Thoracic aorta (tissue), 2 donors: ENCODE measurements at places on chromosomes 7 and 10.

DNA sequence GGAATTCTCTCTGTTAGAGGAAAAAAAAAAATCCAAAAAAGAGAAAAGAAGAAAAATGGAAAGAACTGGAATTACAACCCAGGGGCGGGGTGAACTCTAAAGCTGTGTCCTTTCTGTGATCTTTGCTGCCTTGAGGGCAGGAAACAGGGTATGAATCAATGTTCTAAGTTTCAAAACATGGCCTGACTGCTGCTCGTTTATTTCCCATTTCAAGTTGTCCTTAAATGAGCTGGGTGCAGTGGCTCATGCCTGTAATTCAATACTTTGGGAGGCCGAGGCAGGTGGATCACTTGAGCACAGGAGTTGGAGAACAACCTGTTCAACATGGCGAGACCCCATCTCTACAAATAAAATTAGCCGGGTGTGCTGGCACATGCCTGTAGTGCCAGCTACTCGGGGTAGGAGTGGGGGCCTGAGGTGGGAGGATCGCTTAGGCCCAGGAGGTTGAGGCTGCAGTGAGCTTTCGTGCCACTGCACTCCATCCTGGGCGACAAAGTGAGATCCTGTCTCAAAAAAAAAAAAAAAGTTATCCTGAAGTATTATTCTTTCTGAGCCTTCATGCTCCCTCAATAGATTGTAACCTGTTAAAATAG, 24.7 kb upstream of the TFAM start:
- DNase-seq, result no peak

DNA sequence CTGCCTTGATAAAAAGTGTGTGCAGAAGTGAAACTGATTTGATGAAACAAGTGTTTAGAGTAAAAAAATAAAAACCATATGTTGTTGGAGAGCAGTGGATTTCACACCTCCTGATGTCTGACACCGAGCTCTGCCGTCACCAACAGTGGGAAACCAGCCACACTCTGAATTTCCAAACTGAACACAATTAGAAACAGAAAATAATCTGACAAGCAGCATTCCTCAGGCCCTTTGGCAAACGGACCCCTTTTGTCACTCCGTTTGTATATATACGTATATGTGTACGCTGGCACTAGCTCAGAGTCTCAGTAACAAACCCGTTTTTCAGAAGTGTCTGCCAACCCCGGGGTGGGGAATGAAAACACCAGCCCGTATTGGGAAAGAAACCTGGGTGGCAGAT, 32.4 kb downstream of the TACC2 start:
- DNase-seq, result no peak

- peak; percentile 6 for DNase-seq
Measured at GRCh38 chr10:88880282-88881076, 434 bp downstream of the STAMBPL1 start.

DNA sequence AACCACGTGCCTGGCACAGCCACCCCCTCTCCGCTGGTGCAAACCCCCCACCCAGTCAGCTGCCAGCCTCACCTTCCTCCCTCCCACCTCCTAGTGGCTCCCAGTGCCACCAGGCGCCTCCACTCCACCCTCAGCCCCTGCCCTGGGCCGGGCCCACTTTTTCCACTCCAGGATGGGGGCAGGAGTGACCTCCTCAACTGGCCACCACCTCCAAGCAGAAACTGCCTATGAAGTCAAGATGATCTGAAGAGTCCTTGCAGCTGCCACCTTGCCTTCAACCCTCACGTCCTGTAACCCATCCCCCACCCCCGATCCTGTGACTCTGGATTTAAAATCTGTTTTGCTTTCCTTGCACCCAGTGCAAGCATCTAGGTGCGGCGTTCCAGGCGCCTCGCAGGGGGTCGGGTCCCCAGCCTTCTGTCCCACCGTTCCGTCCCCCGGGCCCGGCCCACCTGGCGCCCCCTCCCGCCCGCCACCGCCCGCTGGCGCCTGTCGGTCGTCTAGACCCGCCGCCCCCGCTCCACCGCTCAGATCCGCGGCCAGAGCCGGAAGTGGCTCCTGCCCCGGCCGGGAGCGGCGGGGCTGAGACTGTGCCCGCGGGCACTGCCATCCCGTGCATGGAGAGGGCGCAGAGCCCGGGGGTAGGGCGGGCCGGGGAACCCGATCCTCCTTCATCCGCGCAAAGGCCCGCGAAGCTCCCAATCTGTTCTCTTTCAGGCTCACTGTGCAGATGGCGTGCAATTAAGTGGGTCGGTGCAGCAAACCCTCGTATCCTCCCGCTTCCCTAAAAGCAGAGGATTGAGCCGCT, 51.2 kb upstream of the GTF2I start:
- no peak for DNase-seq

DNA sequence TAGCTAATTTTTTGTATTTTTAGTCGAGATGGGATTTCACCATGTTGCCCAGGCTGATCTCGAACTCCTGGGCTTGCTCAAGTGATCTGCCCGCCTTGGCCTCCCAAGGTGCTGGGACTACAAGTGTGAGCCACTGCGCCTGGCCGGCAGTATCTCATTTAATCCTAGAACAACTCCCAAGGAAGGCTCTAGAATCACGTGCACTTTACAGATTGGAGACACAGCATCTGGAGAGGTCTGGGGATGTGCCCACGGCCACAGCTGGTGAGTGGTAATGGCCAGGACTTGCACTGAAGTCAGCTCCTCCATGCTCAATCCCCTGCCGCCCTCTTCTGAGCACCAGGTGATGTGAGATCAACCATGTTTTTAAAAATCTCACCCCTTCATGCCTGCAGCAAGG, 43.1 kb downstream of the CARD11 start:
- no peak for DNase-seq

- DNase-seq, result no peak
Measured at GRCh38 chr10:74730246-74730645, 96.2 kb upstream of the KAT6B start.
